ENCODE measurements at places on chromosomes 13 and 19. TPM values are rescaled to one million over a fixed set of nuclear protein-coding genes. Genes with fewer than 3 reads are reported as not detected.

- H3K27ac ChIP-seq, result no peak overlapping the region
- no peaks in the 10 kb centered on the region for H3K4me1 ChIP-seq
- H3K36me3 ChIP-seq, result no peaks in the 10 kb centered on the region
- H3K27me3 ChIP-seq, result no peaks in the 10 kb centered on the region
- no peak for DNase-seq
Observed at GRCh38 chr13:54347531-54347930, 1318.9 kb downstream of the OLFM4 start.

DNA sequence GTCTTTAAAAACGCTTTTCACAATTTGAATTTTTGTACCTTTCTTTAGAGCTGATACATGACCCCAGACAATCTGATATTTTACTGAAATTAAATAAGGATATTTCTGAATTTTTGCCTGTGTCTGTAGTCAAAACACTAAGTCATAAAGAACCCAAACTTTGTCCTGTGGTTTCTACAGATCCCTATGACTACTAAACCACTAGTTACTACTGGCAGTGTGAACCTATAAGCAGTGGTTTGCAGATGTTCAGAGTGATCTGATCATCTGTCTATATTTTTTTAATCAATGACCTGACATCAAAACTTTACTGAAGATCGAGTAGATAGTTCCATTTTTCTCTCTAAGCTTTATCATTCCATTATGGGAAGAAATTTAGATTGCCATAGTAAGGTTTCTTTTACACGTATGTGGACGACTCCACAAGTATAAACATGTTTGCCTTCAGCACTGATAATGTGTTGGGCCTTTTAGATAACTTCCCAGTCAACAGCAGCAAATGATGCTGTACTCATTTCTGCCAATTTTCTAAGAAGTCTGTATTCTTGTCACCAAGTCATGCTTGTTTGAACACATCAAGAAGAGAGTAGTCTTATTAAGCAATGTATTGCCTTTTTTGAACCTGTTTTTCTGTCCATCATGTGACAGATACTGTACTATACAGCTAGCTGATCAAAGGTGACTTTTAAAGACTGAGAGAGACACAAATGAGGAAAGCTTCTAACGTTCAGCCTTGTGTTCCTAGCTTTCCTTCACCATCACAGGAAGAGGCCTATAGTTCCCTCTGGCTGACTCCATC is 21.8 kb downstream of the POLR1D start:
- H3K36me3 ChIP-seq, result peaks cover 42% of the 10 kb centered on the region
- no peak overlapping the region for H3K4me3 ChIP-seq
- H3K4me1 ChIP-seq, result no peaks in the 10 kb centered on the region
- H3K27ac ChIP-seq, result no peak overlapping the region
- H3K27me3 ChIP-seq, result no peaks in the 10 kb centered on the region

GRCh38 chr19:9296336-9296735 is 13.3 kb downstream of the ZNF699 start:
- no peak for DNase-seq
- H3K27me3 ChIP-seq, result no peaks in the 10 kb centered on the region
- no peak overlapping the region for H3K27ac ChIP-seq
- H3K4me3 ChIP-seq, result no peak overlapping the region

- no peak for DNase-seq
- no peak overlapping the region for H3K4me3 ChIP-seq
- no peaks in the 10 kb centered on the region for H3K4me1 ChIP-seq
- H3K27ac ChIP-seq, result no peak overlapping the region
- no peaks in the 10 kb centered on the region for H3K36me3 ChIP-seq
Observed at GRCh38 chr13:29937841-29938240, 87.4 kb upstream of the UBL3 start.

Gene CCDC97
- 15.5 TPM for total RNA-seq

DNA sequence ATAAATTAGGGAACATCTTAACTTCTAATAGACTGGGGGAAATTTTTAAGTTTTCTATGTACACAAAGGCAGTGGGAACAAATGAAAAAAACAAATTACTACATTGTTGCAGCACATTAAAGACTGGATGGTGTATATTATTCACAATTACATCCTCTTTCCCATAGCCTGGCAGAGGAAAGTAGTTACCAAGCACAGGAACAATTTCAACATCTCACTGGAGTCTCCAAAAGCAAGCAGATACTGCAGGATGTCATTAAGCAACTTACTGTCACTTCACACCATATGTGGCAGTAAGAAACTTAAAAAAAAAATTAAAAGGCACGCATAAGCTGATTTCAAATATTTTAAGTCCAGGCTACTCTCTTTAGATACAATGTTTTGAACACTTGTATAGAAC is 6.4 kb upstream of the EFNB2 start:
- DNase-seq, result no peak
- H3K27ac ChIP-seq, result no peak overlapping the region
- peaks cover 53% of the 10 kb centered on the region for H3K36me3 ChIP-seq
- H3K27me3 ChIP-seq, result no peaks in the 10 kb centered on the region

Gene WDR87
- total RNA-seq, result not detected

DNA sequence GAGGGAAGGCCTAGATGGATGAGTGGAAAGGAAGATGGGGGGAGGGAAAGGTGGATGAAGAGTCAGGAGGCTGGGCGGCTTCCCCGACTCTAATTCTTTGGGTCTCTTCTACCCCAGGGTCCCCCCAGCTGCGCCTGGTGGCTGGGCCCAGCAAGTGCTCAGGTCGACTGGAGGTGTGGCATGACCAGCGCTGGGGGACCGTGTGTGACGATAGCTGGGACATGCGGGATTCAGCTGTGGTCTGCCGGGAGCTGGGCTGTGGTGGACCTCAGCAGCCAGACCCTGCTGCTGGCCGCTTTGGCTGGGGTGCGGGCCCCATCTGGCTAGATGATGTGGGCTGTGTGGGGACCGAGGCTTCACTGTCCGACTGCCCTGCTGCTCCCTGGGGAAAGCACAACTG is 9.5 kb downstream of the SSC5D start:
- H3K4me3 ChIP-seq, result no peak overlapping the region
- H3K27ac ChIP-seq, result no peak overlapping the region
- H3K36me3 ChIP-seq, result no peaks in the 10 kb centered on the region
- no peaks in the 10 kb centered on the region for H3K4me1 ChIP-seq
- DNase-seq, result no peak
- no peaks in the 10 kb centered on the region for H3K27me3 ChIP-seq

DNA sequence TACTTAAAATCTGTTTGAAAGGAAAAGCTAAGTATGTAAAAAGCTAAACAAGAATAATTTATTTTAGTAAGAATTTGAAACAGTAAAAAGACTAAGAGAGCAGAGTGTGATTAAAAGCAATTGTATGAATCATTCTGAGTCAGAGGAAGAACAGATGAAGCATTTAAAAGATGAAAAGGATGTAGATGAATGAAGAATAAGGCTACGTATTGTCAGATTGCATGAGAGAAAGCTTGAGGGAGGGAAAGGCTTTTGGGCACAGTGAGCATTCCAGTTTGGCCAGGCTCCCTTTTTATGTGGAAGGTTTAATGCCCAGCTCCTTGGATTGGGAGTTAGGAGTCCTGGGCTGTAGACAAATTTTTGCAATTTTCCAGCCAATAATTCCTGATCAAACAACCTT is 117.7 kb downstream of the FREM2 start:
- no peak overlapping the region for H3K4me3 ChIP-seq
- H3K4me1 ChIP-seq, result no peaks in the 10 kb centered on the region
- no peaks in the 10 kb centered on the region for H3K36me3 ChIP-seq
- no peaks in the 10 kb centered on the region for H3K27me3 ChIP-seq
- no peak overlapping the region for H3K27ac ChIP-seq

DNA sequence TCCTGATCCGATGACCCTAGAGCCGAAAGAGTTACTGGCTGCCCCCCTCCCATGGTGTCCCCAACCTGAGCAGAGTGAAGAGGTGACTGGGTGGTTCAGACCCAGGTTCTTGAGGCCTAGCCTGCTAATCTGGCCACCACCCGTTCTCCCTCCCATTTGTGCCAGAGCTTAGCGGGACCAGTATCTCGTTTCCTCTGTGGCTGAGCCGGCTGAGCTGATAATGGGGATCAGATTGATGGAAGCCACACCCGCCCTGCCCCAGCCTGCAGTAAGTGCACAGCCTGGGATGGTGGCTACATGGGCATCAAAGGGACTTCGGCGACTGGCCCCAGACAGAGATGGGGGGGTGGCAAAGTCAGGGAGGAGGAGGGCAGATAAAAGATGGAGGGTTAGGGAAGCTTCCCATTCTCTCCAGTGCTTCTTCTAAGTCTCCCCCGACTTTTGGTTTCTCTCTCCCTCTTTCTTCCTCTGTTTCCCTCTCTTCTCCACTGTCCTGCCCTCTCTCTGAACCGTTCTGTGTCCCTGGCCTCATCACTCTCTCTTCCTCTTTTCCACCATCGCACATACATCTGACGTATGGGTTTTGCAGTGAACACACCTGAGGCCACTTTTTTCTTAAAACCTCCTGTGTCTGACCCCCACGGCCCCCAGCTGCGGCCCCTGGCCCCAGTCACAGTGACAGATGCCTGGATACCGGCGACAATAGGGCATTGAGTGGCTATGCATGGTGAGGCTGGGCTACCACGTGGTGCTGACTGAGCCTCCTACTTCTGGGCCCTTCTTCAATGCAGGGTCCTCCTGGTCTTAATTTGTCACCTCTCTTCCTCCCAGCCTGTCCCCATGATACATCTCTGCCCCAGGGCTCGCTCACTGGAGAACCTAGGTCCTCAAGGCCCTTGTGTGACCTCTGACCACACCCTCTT is 2.4 kb downstream of the ELAVL3 start:
- no peak for DNase-seq
- H3K36me3 ChIP-seq, result no peaks in the 10 kb centered on the region

GRCh38 chr19:6376512-6377190 is 918 bp upstream of the PSPN start:
- H3K4me1 ChIP-seq, result peaks cover 9% of the 10 kb centered on the region
- H3K4me3 ChIP-seq, result no peak overlapping the region
- H3K36me3 ChIP-seq, result peaks cover 19% of the 10 kb centered on the region
- DNase-seq, result peak; percentile 40

GRCh38 chr13:33763021-33763420 is 54.9 kb upstream of the RFC3 start:
- peaks cover 55% of the 10 kb centered on the region for H3K4me1 ChIP-seq
- no peak overlapping the region for H3K4me3 ChIP-seq
- no peak for DNase-seq
- peaks cover 12% of the 10 kb centered on the region for H3K36me3 ChIP-seq

GRCh38 chr13:111920932-111921705 is 145.8 kb upstream of the SOX1 start:
- no peak for DNase-seq
- H3K4me3 ChIP-seq, result no peak overlapping the region
- H3K27me3 ChIP-seq, result no peaks in the 10 kb centered on the region
- no peak overlapping the region for H3K27ac ChIP-seq
- no peaks in the 10 kb centered on the region for H3K4me1 ChIP-seq
- H3K36me3 ChIP-seq, result no peaks in the 10 kb centered on the region

GRCh38 chr19:33621811-33622504 is at the start of gene CHST8:
Gene CHST8 (plus strand): TSS chr19:33621953. CDS start chr19:33689262, 67,309 bp downstream.
- H3K27me3 ChIP-seq, result no peaks in the 10 kb centered on the region
- no peak for DNase-seq
- H3K4me1 ChIP-seq, result no peaks in the 10 kb centered on the region
- no peak within 1 kb of the TSS for H3K27ac ChIP-seq

- H3K36me3 ChIP-seq, result no peaks in the 10 kb centered on the region
- peaks cover 8% of the 10 kb centered on the region for H3K4me1 ChIP-seq
- peaks cover 3% of the 10 kb centered on the region for H3K27me3 ChIP-seq
- no peak overlapping the region for H3K4me3 ChIP-seq
- no peak for DNase-seq
Observed at GRCh38 chr13:100128373-100128772, 39.5 kb downstream of the PCCA start.

Gene SWSAP1
- 7.4 TPM for total RNA-seq

DNA sequence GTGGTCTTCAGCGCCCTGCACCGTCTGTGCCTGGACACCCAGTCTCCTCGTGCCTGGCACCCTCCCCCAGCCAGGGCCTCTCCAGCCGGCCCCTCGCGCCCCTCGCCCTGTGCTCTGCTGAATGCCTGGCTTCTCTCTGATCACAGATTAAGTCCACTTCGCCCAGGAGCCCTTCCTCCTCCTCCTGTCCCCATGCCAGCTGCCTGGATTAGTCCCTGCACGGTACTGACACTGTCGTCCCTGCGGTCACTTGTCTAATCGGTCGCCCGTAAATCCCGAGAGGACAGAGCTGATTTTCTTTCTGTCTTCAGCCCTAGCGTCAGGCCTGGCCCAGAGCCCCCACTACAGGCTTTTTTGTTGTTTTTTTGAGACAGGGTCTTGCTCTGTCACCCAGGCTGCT is 6.6 kb downstream of the THOP1 start:
- peaks cover 58% of the 10 kb centered on the region for H3K36me3 ChIP-seq
- H3K27me3 ChIP-seq, result no peaks in the 10 kb centered on the region
- H3K27ac ChIP-seq, result peak overlapping the region; percentile 68
- DNase-seq, result no peak
- no peak overlapping the region for H3K4me3 ChIP-seq

- peak within 1 kb of the TSS; percentile 27 for H3K4me3 ChIP-seq
- peak; percentile 71 for DNase-seq
- H3K4me1 ChIP-seq, result peaks cover 37% of the 10 kb centered on the region
- no peak within 1 kb of the TSS for H3K27ac ChIP-seq
- no peaks in the 10 kb centered on the region for H3K36me3 ChIP-seq
- H3K27me3 ChIP-seq, result no peaks in the 10 kb centered on the region
Observed at GRCh38 chr13:51844862-51845573, at the start of gene TMEM272. Gene TMEM272 (minus strand): TSS chr13:51845177. CDS start chr13:51838530, 6,647 bp downstream.

DNA sequence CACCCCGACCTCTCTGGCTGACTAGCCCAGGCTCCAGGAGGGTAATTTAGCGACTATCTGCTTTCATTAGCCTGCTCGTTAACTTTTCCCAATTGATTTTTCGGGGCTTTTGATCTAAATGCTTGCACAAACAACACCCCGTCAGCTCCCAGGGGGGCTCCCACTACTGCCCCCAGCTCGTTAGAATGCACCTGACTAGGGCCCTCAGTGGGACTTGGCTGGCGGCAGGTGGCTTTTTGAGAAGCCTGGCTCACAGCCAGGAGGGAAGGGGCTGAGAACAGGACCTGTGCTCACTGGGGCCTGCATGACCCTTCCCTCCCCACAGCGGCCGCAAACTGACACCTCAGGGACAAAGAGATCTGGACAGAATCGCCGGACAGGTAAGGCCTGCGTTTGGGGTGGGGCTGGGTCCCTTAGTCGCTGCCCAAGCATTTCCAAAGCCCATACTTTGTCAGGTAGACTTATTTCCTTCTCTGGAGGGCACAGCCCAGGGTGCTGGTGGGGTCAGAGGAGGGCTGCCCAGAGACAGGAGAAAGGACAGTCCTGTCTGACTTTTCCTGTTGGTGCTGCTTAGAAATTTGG is 7.6 kb upstream of the CD79A start:
- H3K4me1 ChIP-seq, result peaks cover 11% of the 10 kb centered on the region
- H3K27me3 ChIP-seq, result no peaks in the 10 kb centered on the region
- no peak overlapping the region for H3K4me3 ChIP-seq
- no peak overlapping the region for H3K27ac ChIP-seq

- H3K4me1 ChIP-seq, result no peaks in the 10 kb centered on the region
- no peak for DNase-seq
Observed at GRCh38 chr13:21011378-21011777, 50.0 kb downstream of the LATS2 start.

- no peaks in the 10 kb centered on the region for H3K4me1 ChIP-seq
- H3K27me3 ChIP-seq, result no peaks in the 10 kb centered on the region
- H3K4me3 ChIP-seq, result no peak overlapping the region
- DNase-seq, result no peak
Observed at GRCh38 chr13:93752541-93752940, 525.9 kb downstream of the GPC6 start.

Data from Karpas-422 (cell line).